ENCODE measurements at places on chromosomes 16 and 17. TPM values are rescaled to one million over a fixed set of nuclear protein-coding genes. Genes with fewer than 3 reads are reported as not detected.
A peak's percentile ranks its signal among the peaks of the same experiment; 100 is the strongest.

- no peaks in the 10 kb centered on the region for H3K27me3 ChIP-seq
- no peaks in the 10 kb centered on the region for H3K4me1 ChIP-seq
Measured at GRCh38 chr16:49723310-49723709, 132.6 kb downstream of the ZNF423 start.

PRR15L gene
- not detected for total RNA-seq

DNA sequence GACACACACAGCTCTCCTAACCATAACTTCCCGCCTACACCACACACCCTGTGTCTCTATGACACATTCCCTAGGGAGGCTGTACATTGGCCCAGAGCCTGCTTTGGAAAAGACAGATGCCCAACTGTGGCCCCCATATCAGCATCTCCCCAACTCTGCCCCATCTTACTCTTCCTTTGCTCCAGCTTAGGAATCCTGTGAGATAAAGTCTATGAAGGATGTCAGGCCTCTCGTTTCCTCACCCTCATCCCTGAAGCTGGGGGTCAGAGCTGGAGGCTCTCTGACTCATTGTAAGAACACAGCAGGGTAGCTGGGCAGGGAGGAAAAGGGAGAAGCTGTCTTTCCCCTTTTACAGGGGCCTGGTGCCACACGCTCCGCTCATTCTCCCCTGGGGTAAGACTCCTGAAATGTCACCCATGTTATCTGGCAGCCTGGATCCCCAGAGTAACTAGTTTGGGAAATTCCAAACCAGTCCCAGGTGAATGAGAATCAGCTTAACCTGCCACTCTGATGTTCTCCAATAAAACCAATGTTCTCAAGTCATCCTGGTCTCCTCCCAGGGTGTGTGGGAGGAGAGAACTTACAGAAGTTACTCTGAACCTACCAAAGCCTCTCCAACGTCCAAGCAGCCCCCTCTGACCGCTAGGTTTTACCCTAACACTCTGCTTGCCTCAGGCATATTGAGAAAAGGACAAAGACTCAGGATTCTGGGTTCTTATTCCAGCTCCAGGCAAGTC lies 2.8 kb downstream of the RAPGEFL1 start:
- H3K4me3 ChIP-seq: no peak overlapping the region
- H3K4me1 ChIP-seq: peaks cover 10% of the 10 kb centered on the region
- no peaks in the 10 kb centered on the region for H3K27me3 ChIP-seq
- H3K27ac ChIP-seq: no peak overlapping the region
- no peak for DNase-seq

P2RX5 gene
- total RNA-seq: 295 TPM

MYL4 gene
- not detected for total RNA-seq

GRCh38 chr17:66423056-66423955 lies 120.9 kb downstream of the PRKCA start:
- no peak overlapping the region for H3K27ac ChIP-seq
- H3K36me3 ChIP-seq: no peaks in the 10 kb centered on the region
- H3K4me3 ChIP-seq: no peak overlapping the region
- DNase-seq: no peak
- H3K27me3 ChIP-seq: peaks cover 3% of the 10 kb centered on the region

DNA sequence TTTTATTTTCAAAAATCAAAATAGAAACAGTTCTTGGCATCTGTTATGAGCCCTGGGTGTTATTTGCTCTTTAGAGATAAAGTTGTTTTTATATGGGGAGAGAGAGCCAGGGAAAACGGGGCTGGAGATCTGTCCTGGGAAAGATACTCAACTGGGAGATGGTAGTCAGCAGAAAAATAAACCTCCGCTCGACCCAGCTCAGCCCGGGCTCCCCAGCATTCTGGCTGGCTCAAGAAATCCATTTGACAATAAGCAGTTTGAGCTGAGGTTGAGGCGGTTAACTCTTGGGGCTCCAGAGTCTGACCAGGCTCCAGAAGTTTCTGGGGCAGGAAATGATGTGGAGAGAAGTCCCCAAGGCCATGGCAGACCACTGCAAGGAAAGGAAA lies 151.9 kb downstream of the IRX5 start:
- H3K4me1 ChIP-seq: no peaks in the 10 kb centered on the region
- H3K27me3 ChIP-seq: no peaks in the 10 kb centered on the region
- H3K4me3 ChIP-seq: no peak overlapping the region
- no peaks in the 10 kb centered on the region for H3K36me3 ChIP-seq

- no peaks in the 10 kb centered on the region for H3K4me1 ChIP-seq
- peaks cover 25% of the 10 kb centered on the region for H3K27me3 ChIP-seq
- H3K36me3 ChIP-seq: no peaks in the 10 kb centered on the region
- DNase-seq: no peak
Measured at GRCh38 chr16:10121491-10121890, 60.7 kb downstream of the GRIN2A start.

DNA sequence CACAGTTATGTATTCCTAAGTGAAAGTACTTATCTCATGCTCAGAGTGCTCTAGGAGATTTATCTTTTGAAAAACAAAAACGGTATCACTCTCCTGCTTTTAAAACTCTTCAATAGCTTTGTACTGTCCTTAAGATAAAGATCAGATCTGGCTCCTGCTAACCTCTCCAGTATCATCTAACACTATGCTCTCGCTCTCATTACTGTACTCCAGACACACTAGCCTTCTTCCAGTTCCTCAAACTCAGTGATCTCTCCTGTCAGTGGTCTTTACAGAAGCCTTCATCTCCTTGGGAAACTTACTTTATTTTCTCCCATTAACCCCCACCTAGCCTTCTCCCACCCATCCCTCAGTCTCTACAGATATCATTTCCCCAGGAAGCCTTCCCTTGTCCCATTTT lies 10.1 kb downstream of the ULK2 start:
- H3K27me3 ChIP-seq: no peaks in the 10 kb centered on the region
- no peak for DNase-seq
- H3K36me3 ChIP-seq: no peaks in the 10 kb centered on the region
- no peak overlapping the region for H3K27ac ChIP-seq

- peaks cover 17% of the 10 kb centered on the region for H3K4me1 ChIP-seq
- H3K27ac ChIP-seq: no peak overlapping the region
- H3K27me3 ChIP-seq: peaks cover 10% of the 10 kb centered on the region
- no peak overlapping the region for H3K4me3 ChIP-seq
Measured at GRCh38 chr16:50809561-50809960, 67.7 kb downstream of the CYLD start.

DNA sequence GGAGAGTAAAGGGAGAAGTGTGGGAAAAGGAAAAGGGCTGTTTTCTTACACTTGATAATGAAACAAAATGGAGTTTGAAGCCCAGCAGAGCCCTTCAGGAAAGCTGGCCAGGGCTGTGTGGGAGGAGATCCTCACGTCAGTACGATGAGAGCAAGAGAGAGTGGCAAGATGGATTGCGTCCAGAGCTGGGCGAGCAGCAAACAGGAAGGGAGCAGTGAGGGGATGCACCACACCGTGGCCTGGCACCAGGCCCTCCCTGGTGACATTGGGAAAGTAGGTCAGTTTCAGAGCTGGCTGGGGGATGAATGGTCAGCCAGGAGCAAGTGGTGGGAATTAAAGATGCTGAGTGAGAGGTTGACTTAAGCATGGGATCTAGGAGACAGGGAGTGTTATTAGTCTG lies 273.6 kb downstream of the GRIN2A start:
- H3K4me3 ChIP-seq: no peak overlapping the region
- H3K4me1 ChIP-seq: no peaks in the 10 kb centered on the region
- peaks cover 2% of the 10 kb centered on the region for H3K27me3 ChIP-seq
- DNase-seq: no peak
- no peak overlapping the region for H3K27ac ChIP-seq

GRCh38 chr16:67014634-67015312 lies 14.2 kb upstream of the CBFB start:
- H3K27me3 ChIP-seq: no peaks in the 10 kb centered on the region
- H3K36me3 ChIP-seq: no peaks in the 10 kb centered on the region
- H3K4me3 ChIP-seq: peak overlapping the region; percentile 80
- no peak overlapping the region for H3K27ac ChIP-seq
- H3K4me1 ChIP-seq: peaks cover 4% of the 10 kb centered on the region
- no peak for DNase-seq

DNA sequence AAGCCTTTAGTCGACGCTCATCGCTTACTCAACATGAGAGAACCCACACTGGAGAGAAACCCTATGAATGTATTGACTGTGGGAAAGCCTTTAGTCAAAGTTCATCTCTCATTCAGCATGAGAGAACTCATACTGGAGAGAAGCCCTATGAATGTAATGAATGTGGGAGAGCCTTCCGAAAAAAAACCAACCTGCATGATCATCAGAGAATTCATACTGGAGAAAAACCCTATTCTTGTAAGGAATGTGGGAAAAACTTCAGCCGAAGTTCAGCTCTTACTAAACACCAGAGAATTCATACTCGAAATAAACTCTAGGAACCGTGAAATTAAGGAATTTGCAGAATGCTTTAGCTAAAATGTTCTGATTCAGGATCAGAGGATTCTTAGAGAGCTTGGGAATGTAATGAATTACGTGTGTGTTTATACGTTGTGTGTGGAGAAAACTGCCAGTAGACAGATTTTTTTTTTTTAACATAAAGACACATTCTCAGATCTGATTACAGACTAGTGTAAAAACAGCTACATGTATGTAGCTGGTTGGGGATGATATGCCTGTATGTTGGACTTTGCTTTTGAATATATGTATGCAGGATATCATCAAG lies 25.4 kb downstream of the ZFP90 start:
- no peak for DNase-seq
- H3K27me3 ChIP-seq: no peaks in the 10 kb centered on the region
- H3K27ac ChIP-seq: no peak overlapping the region

GRCh38 chr16:68756239-68756915 lies 19.3 kb downstream of the CDH1 start:
- peak overlapping the region; percentile 71 for H3K4me3 ChIP-seq
- H3K27me3 ChIP-seq: no peaks in the 10 kb centered on the region
- peak overlapping the region; percentile 98 for H3K27ac ChIP-seq
- peaks cover 51% of the 10 kb centered on the region for H3K4me1 ChIP-seq

DNA sequence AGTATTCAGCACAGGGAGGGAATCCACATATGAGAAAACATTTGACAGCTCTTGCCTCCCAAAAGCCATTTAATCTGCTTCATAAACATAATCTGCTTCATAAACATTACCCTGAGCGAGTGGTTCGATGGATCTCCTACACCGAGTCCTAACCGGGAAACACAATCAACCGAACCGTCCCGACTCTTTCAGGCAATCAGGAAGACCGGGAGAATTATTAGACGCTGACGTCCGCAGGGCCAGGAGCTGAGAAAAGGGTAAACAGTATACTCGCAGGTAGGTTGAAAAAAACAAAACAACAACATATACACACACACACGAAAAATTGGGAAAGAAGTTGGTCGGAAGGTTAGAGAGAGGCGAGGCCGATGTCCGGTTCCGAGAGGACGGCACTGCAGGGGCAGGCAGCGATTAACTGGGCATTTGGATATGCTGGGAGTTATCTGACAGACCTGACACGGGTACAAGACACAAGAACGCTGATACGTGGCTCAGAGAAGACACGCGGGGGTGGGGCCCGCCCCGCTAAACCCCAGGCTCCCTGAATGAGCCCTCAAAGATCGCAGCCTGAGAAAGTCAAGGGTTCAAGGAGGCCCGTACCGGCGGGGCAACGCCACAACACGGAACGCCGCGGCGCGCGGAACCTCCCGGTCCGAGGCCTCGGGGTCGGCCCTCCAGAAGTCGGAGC lies 585 bp downstream of the AP1G1 start:
- peak overlapping the region; percentile 98 for H3K4me3 ChIP-seq
- peaks cover 39% of the 10 kb centered on the region for H3K4me1 ChIP-seq
- peaks cover 30% of the 10 kb centered on the region for H3K36me3 ChIP-seq
- H3K27me3 ChIP-seq: no peaks in the 10 kb centered on the region

UMOD gene
- not detected for total RNA-seq

TNFRSF17 gene
- 6.9 TPM for total RNA-seq

- DNase-seq: no peak
- H3K27me3 ChIP-seq: peaks cover 44% of the 10 kb centered on the region
- H3K4me1 ChIP-seq: peaks cover 14% of the 10 kb centered on the region
- no peak overlapping the region for H3K27ac ChIP-seq
Measured at GRCh38 chr16:68646953-68647659, 2.0 kb downstream of the CDH3 start.

GRCh38 chr16:89864527-89864820 lies 8.9 kb upstream of the TCF25 start:
- peaks cover 25% of the 10 kb centered on the region for H3K4me1 ChIP-seq
- no peaks in the 10 kb centered on the region for H3K36me3 ChIP-seq
- peaks cover 2% of the 10 kb centered on the region for H3K27me3 ChIP-seq
- peak overlapping the region; percentile 75 for H3K27ac ChIP-seq

GRCh38 chr17:83077411-83077810 lies 2.0 kb upstream of the METRNL start:
- no peak overlapping the region for H3K27ac ChIP-seq
- H3K4me3 ChIP-seq: no peak overlapping the region
- peaks cover 15% of the 10 kb centered on the region for H3K4me1 ChIP-seq
- H3K27me3 ChIP-seq: peaks cover 7% of the 10 kb centered on the region

ROGDI gene
- total RNA-seq: 6.8 TPM

OTOA gene
- total RNA-seq: 0.60 TPM

- DNase-seq: no peak
- H3K4me1 ChIP-seq: peaks cover 41% of the 10 kb centered on the region
- peaks cover 21% of the 10 kb centered on the region for H3K27me3 ChIP-seq
Measured at GRCh38 chr17:14351493-14351892, 50.6 kb downstream of the HS3ST3B1 start.

GRCh38 chr16:53920988-53921387 lies 217.0 kb downstream of the FTO start:
- H3K27me3 ChIP-seq: no peaks in the 10 kb centered on the region
- no peak overlapping the region for H3K4me3 ChIP-seq
- no peak for DNase-seq
- no peaks in the 10 kb centered on the region for H3K4me1 ChIP-seq

DNA sequence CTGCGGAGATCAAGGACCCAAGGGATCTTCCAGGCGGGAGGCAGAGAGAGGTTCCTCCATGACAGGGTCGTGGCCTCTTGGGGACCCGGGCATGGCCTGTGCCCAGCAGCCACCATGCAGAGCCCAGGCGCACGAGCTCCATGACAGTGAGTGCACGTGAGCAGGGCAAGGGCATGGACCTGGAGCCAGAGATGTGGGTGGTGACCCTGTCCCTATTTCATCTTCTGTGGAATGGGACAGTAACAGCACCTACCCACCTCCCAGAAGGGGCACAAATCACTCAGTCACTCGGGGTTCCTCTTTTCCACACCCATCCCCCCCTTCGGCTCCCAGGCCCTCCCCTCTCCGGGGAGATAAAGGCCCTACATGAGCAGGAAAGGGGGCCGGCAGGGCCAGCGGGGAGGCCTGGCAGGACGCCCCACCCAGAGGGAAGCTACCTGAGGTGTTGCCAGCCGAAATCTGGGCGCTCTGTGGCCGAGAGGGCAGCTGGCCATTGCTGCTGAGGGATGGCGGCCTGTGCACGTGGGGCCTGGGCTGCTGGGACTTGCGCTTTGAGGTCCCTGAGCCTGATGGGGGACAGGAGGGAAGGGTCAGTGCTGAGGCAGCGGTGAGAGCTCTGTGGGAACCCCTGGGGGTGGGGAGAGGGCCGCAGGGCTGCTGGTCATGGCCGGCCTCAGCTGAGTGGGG lies 10.4 kb downstream of the UBALD2 start:
- peak overlapping the region; percentile 94 for H3K27ac ChIP-seq
- H3K36me3 ChIP-seq: peaks cover 6% of the 10 kb centered on the region
- H3K4me1 ChIP-seq: peaks cover 68% of the 10 kb centered on the region
- H3K27me3 ChIP-seq: no peaks in the 10 kb centered on the region

- peak overlapping the region; percentile 85 for H3K4me3 ChIP-seq
- DNase-seq: no peak
- H3K27ac ChIP-seq: peak overlapping the region; percentile 80
Measured at GRCh38 chr16:88782454-88783390, 2.3 kb downstream of the PIEZO1 start.

DRC3 gene
- total RNA-seq: not detected
